ENCODE measurements at places on chromosomes 4 and X. TPM values are rescaled to one million over a fixed set of nuclear protein-coding genes. Genes with fewer than 3 reads are reported as not detected.

SSX1 gene
- not detected for total RNA-seq

SLC7A11 gene
- 4.4 TPM for total RNA-seq

MAGIX gene
- 1.7 TPM for total RNA-seq

PPEF1 gene
- total RNA-seq: not detected

TSPAN7 gene
- not detected for total RNA-seq

EIF1AX gene
- 13.3 TPM for total RNA-seq

NLGN4X gene
- not detected for total RNA-seq

NSG1 gene
- 35.2 TPM for total RNA-seq

REELD1 gene
- total RNA-seq: not detected

SASH3 gene
- total RNA-seq: not detected

CLCN4 gene
- 6.0 TPM for total RNA-seq

CDS1 gene
- total RNA-seq: not detected

HELT gene
- not detected for total RNA-seq

PFKFB1 gene
- not detected for total RNA-seq

FOXO4 gene
- 4.6 TPM for total RNA-seq

CFAP47 gene
- not detected for total RNA-seq

FAM47A gene
- total RNA-seq: not detected

All from smooth muscle cell of the coronary artery (primary cell).